ENCODE measurements at places on chromosomes 16 and 17. TPM values are rescaled to one million over a fixed set of nuclear protein-coding genes. Genes with fewer than 3 reads are reported as not detected.

- peak; percentile 62 for DNase-seq
Observed at GRCh38 chr16:84507011-84507982, 2.8 kb upstream of the MEAK7 start.

DNA sequence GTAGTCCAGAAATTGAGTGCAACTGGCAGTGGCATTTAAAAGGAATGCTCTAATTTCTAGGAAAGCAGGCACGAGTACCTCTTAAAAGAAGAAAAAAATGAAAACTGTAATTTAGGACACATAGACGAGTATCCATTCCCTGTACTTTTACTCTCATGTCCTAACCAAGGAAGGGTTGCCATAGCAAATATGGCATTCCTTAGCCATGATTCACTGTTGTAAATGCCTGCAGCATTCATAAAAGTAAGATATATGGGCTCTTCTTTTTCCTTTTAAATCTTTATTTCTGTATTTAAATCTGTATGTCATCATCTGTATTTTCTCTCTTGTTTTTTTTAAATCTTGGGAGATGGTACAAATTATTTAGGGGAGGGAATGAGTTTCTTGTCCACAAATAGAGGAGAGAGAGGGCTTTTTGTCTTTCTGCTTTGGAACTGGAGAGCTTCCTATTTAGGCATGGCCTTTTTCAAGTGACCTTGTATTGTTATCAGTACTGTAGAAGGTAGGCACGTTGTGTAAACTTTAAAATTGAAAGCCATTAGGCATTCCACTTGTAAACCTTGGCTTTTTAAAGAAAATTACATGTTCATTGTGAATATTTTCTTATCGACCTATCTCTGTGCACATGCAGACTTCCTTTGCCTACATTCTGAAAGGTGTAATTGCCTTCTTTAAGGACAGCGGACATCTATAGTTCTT, 50.0 kb downstream of the TENT4B start:
- no peak for DNase-seq

GRCh38 chr17:45973946-45974859, 24.8 kb upstream of the STH start:
- DNase-seq = no peak

The NPIPB9 gene
- 1.6 TPM for total RNA-seq

The TBC1D3I gene
- total RNA-seq = 0.36 TPM

Measured in sciatic nerve (tissue), 2 donors.